ENCODE measurements at places on chromosomes 2 and 18.

DNA sequence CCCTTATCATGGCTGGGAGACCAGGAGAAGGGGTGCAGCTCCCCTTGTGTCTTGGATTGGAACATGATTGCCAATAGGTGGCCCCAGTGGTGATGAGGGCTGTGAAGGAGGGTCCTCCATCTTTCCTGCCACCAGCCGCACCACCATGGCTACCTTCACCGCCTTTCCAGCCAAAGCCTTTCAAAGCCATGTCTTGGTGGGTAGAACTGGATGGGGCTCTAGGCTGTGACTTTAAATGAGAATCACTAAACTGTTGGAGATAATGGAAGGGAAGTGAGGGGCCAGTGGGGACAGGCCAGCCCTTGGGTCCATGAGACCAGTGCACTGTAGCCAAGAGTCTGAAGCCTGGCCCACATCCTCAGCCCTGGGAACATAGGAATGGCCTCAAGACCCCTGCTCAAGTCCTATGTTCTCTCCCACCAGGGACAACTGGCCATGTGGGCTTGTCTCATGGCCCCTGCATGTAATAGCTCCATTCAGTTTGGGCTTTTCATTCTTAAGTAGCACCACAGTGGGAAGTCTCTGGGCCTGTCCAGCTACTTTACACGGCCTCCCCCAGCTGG, 345.7 kb downstream of the DYSF start:
- DNase-seq: no peak

GRCh38 chr2:152386266-152386665, 51.3 kb downstream of the FMNL2 start:
- no peak for DNase-seq

- DNase-seq: no peak
These were observed 154.6 kb downstream of the INO80D start for GRCh38 chr2:205931388-205931787.

DNA sequence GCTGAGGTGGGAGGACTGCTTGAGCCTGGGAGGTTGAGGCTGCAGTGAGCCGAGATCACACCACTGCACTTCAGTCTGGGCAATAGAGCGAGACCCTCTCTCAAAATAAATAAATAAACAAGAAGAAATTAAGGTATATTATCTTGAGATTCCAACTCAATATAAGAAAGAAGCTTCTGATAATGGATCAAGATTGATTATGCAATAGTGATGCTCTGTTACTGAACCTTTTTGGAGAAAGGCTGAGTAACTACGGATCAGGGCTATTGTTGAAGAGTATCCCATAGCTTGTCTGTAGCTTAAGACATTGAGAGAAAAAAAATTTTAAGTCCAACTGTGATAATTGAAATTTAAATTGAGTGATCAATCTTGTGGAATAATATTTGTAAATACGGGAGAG, 17.7 kb downstream of the GULP1 start:
- no peak for DNase-seq
